MCF 10A (cell line): ENCODE measurements at places on chromosomes 6 and 20. TPM values are rescaled to one million over a fixed set of nuclear protein-coding genes. Genes with fewer than 3 reads are reported as not detected.

DNA sequence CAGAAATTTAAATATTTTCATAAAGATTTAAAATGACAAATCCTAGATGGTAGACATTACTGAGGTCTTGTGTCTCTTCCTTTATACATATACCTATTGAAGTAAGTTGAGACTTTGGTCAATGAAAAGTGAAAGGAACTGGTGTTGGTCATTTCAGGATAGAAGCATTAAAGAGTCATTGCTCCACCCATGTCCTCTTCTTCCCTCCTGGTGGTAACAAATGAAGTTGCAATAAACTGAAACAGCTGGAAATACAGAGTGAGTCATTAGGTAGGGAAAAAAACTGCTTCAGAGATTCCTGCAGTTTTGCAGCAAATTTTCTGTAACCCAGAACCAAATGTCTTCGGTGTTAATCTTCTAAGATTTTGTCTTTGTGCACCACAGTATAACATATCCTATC lies 448.0 kb downstream of the EYS start:
- no peaks in the 10 kb centered on the region for H3K36me3 ChIP-seq
- H3K27me3 ChIP-seq = no peaks in the 10 kb centered on the region
- no peak overlapping the region for H3K4me3 ChIP-seq
- H3K4me1 ChIP-seq = peaks cover 5% of the 10 kb centered on the region

DNA sequence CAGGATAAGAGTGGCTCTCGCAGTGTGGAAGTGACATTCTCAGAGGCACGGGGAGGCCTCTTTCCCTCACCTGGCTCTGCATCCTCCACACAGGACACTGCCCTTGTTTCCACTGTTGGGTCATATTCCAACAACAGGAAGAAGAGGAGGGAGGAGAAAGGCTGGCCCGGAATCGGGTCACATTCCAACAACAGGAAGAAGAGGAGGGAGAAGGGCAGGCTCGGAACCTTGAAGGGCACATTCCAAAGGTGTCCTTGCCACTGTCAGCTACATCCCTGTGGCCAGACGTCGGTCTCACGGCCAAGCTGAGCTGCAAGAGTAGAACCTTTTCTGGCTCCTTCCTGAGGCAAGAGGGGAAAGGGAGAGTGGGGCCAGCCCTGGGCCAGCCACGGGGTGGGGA lies 25.4 kb downstream of the CHRNA4 start:
- no peak overlapping the region for H3K4me3 ChIP-seq
- DNase-seq = no peak
- H3K27me3 ChIP-seq = peaks cover 33% of the 10 kb centered on the region
- H3K36me3 ChIP-seq = peaks cover 6% of the 10 kb centered on the region

DNA sequence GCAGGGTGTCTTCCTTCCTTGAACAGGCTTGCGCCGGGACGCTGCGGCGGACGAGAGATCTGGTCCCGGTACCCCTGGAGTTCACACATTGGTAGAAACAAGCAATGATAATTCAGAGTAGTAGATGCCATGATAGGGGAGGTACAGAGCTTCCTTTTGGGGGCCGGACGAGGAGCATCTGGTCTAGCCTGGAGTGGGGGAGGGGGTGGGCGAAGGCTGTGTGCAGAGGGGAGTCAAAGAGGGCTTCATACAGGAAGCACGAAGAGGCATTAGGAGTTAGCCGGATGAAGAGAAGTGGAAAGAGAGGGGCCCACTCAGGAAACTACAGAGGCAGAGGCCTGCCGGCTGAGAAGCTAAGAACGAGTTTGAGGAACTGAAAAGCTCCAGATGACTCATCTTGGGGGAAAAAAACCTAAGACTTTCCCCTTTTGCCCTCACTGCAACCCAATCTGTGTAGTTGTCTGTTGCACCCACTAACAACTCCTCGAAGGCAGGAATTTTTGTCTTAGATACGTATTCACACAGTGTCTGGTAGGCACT lies 611 bp downstream of the CNPY3 start:
- peak overlapping the region; percentile 99 for H3K4me3 ChIP-seq
- H3K4me1 ChIP-seq = peaks cover 40% of the 10 kb centered on the region
- DNase-seq = peak; percentile 47
- H3K36me3 ChIP-seq = peaks cover 20% of the 10 kb centered on the region
- H3K27me3 ChIP-seq = no peaks in the 10 kb centered on the region

The TLDC2 gene
- not detected in 2 replicates for total RNA-seq

GRCh38 chr6:2870046-2870636 lies 28.5 kb upstream of the SERPINB1 start:
- no peak overlapping the region for H3K4me3 ChIP-seq
- no peak for DNase-seq
- peaks cover 10% of the 10 kb centered on the region for H3K27me3 ChIP-seq

DNA sequence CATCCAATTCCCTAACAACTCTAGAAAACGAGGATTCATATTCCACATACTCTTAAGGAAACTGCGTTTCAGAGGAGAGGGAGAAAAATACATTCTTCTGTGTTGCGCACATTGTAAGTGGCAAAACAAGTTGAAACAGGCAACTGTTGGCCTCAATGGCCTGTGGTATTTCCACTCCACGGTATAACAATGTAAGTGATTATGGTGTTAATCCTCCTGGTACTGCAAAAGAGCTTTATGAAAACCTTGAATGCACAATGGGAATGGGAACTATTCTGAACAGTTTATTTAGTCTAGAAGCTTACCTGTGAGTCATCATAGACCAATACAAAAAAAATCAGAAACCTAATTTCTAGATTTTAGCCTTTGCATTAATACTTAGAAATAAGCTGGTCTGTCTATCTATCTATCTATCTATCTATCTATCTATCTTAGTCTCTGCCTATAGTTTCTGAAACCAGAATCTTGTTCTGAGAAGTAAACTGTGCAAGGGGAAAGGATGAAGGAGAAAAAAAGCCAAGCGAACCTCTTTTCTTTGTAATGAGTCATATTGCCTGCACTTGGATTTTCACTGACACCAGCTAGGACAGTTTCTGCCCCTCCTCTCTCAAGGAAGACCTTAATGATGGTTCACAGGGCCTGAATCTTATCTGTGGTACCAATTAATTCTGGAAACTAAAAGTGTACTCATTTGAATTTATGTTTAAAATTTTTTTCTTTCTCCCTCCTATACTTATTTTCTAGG lies 101.5 kb downstream of the RNF144B start:
- peaks cover 37% of the 10 kb centered on the region for H3K4me1 ChIP-seq
- no peaks in the 10 kb centered on the region for H3K27me3 ChIP-seq
- H3K4me3 ChIP-seq = no peak overlapping the region
- H3K27ac ChIP-seq = peak overlapping the region; percentile 1

GRCh38 chr6:108294297-108294726 lies 542 bp upstream of the AFG1L start:
- H3K27ac ChIP-seq = peak overlapping the region; percentile 99
- no peak for DNase-seq
- H3K36me3 ChIP-seq = peaks cover 4% of the 10 kb centered on the region
- peaks cover 10% of the 10 kb centered on the region for H3K4me1 ChIP-seq

- H3K36me3 ChIP-seq = no peaks in the 10 kb centered on the region
- peaks cover 5% of the 10 kb centered on the region for H3K4me1 ChIP-seq
- no peak overlapping the region for H3K4me3 ChIP-seq
- no peaks in the 10 kb centered on the region for H3K27me3 ChIP-seq
- no peak overlapping the region for H3K27ac ChIP-seq
Observed at GRCh38 chr6:53758496-53758895, 36.3 kb upstream of the LRRC1 start.

The GLO1 gene
- 66.7 and 72.2 TPM in 2 replicates for total RNA-seq

The IP6K3 gene
- total RNA-seq = 0.25 and 1.7 TPM in 2 replicates

DNA sequence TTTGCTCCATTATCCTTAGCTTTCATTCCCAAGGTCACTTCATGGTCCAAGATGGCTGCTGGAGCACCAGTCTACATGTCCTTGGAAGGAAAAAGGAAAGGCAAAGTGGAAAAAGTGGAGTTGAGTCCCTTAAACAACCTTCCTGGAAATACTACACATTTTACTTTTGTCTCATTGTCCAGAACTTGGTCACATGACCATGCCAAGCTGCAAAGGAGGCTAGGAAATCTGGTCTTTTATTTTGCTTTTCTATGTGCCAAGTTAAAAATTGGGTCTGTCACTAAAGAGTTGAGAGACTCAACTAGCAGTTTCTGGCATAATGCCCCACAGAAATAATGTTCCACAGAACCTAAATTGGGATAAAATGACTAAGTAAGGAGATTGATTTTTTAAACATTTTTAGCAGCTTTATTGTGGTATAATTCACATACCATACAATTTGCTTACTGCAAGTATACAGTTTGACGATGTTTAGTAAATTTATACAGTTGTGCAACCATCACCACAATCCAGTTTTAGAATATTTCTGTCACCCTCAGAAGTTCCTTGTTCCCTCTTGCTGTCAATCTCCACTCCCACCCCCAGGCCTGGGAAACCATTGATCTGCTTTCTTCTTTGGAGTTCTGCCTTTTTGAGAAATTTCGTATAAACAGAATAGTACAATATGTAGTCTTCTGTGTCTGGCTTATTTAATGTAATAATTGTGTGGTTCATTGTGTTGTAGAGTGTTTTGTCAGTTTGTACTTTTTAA lies 5.6 kb upstream of the CHD6 start:
- no peak overlapping the region for H3K27ac ChIP-seq
- H3K36me3 ChIP-seq = no peaks in the 10 kb centered on the region
- no peaks in the 10 kb centered on the region for H3K27me3 ChIP-seq
- no peaks in the 10 kb centered on the region for H3K4me1 ChIP-seq
- DNase-seq = no peak
- H3K4me3 ChIP-seq = no peak overlapping the region

GRCh38 chr6:2752477-2753109 lies 1.9 kb upstream of the MYLK4 start:
- no peak for DNase-seq
- H3K4me3 ChIP-seq = no peak overlapping the region
- no peak overlapping the region for H3K27ac ChIP-seq
- H3K27me3 ChIP-seq = no peaks in the 10 kb centered on the region
- no peaks in the 10 kb centered on the region for H3K4me1 ChIP-seq
- no peaks in the 10 kb centered on the region for H3K36me3 ChIP-seq

GRCh38 chr6:82415820-82416219 lies 52.2 kb downstream of the TPBG start:
- no peaks in the 10 kb centered on the region for H3K27me3 ChIP-seq
- DNase-seq = peak; percentile 91
- H3K4me1 ChIP-seq = peaks cover 34% of the 10 kb centered on the region
- no peak overlapping the region for H3K4me3 ChIP-seq
- peak overlapping the region; percentile 91 for H3K27ac ChIP-seq
- H3K36me3 ChIP-seq = peaks cover under 1% of the 10 kb centered on the region

DNA sequence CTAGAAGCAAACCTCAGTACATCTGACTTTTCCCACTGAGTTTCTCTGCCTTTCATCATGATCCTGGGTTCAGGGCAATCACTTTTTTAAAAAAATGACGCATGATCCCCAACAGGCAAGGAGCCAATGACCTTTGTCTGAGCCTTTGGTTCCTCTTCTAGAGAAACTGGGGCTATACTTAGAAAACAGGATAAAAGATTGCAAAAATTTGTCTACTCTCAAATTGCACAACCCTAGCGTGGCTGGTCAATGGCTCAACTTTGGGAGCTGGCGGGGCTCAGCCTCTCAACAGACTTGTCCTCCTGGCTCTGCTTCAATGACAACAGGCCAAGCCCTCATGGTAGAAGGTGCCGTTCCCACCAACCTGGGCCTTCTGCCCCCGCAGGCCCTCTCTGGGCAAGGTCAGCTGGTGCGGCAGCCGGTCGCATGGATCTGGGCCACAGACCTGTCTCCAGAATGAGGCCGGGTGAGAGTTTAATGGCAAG lies 48.7 kb downstream of the PDYN start:
- no peak overlapping the region for H3K4me3 ChIP-seq
- H3K36me3 ChIP-seq = no peaks in the 10 kb centered on the region
- peaks cover 45% of the 10 kb centered on the region for H3K4me1 ChIP-seq
- peak; percentile 98 for DNase-seq
- peak overlapping the region; percentile 66 for H3K27ac ChIP-seq

The CFB gene
- 24.5 and 24.6 TPM in 2 replicates for total RNA-seq

DNA sequence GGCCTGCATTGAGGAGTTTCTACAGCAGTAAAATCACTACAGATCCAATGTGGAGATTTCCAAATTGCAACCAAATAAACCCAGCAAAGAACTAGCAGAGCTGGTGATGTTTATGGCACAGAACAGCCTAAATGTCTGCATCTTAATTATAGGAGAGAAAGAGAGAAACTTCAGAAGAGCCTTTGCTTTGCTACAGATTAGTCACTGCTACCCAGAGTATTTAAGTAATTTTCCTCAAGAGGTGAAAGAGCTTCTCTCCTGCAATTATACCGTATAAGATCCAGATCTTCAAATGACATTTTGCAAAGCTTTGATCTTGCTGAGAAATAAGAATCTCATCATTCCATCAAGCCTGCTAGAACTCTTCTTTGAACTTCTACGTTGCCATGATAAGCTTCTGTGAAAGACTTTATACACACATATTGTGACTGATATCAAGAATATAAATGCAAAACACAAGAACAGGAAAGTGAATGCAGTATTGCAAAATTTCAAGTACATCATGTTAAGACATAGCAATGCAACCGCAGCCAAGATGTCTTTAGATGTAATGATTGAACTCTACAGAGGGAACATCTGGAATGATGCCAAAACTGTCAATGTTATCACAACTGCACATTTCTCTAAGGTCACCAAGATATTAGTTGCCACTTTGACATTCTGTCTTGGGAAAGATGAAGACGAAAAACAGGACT lies 48.0 kb downstream of the MKKS start:
- H3K27ac ChIP-seq = no peak overlapping the region
- H3K4me3 ChIP-seq = no peak overlapping the region
- no peaks in the 10 kb centered on the region for H3K36me3 ChIP-seq
- H3K27me3 ChIP-seq = no peaks in the 10 kb centered on the region
- peaks cover 6% of the 10 kb centered on the region for H3K4me1 ChIP-seq
- DNase-seq = peak; percentile 25

The EYS gene
- total RNA-seq = 1.5 and 1.6 TPM in 2 replicates

- no peak overlapping the region for H3K4me3 ChIP-seq
- DNase-seq = peak; percentile 13
- no peaks in the 10 kb centered on the region for H3K36me3 ChIP-seq
- peaks cover 27% of the 10 kb centered on the region for H3K4me1 ChIP-seq
Observed at GRCh38 chr6:145155411-145155810, 579.9 kb downstream of the EPM2A start.

The HLA-DMB gene
- not detected in 2 replicates for total RNA-seq

The HDGFL1 gene
- not detected in 2 replicates for total RNA-seq

GRCh38 chr6:53069427-53069826 lies 4.2 kb downstream of the FBXO9 start:
- peaks cover 41% of the 10 kb centered on the region for H3K36me3 ChIP-seq
- DNase-seq = no peak
- H3K27me3 ChIP-seq = no peaks in the 10 kb centered on the region
- H3K4me1 ChIP-seq = peaks cover 11% of the 10 kb centered on the region
- H3K4me3 ChIP-seq = no peak overlapping the region
- no peak overlapping the region for H3K27ac ChIP-seq

DNA sequence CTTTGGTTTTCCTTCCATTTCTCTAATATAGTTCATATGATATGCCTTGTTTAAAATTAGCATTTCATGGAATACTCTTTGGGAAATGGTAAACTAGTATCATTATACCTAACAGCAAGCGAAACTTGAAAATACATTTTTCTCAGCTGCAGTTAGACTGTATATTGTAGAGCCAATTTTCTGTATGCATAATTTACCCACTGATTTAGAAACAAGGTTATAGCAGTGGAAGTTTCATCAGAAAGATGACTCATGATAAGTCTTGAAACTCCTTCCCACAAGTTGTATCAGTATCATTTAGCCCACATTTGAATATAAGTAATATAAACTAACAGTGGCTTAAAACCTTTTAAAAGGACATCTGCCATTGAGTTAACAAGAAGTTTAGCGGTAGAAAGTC lies 164.8 kb upstream of the BMP5 start:
- peaks cover 12% of the 10 kb centered on the region for H3K4me1 ChIP-seq
- no peak overlapping the region for H3K4me3 ChIP-seq
- H3K27me3 ChIP-seq = no peaks in the 10 kb centered on the region
- peak; percentile 68 for DNase-seq
